ENCODE measurements at places on chromosomes 2 and 18. TPM values are rescaled to one million over a fixed set of nuclear protein-coding genes. Genes with fewer than 3 reads are reported as not detected.

DNA sequence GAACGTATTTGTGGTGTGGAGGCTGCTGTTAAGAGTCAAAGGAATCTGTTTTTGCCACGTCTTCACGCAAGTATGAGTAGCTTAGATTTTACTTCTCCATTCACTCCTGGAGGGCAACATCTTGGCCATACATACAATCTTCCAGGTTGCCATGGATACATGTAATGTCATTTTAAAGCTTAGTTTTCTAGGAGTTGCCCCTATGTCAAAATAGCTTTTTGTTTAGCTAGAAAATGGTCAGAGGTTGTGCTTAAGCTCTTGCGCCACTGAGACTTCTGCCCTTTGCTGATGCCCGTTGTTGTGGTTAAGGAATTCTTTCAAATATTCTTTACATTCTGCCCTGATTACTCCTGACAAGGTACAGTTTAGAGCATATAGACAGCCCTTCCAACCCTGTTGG, 245.4 kb upstream of the TFPI start:
- no peak for DNase-seq

DNAH6 gene
- 0.96 TPM for total RNA-seq

DNA sequence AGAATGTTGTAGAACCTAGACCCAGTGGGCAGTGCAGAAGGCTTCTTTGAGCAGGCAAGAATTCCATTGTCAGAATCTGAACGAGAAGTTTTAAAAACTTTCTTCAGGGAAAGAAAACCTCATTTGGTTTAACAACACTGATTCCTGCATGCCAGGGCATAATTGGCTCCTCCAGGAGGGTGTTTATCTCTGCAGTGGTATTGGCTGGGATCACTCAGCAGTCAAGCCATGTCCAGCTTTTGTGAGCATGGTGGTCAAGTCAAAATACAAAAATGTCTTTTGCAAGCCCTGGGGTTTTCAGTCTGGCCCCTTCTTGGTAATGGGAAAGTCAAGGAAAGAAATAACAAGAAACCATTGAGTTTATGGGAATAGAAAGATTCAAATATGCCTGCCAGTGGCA, 28.3 kb downstream of the FHOD3 start:
- DNase-seq = no peak

DSG1 gene
- 26.5 TPM for total RNA-seq

GRCh38 chr2:46849046-46849715, 66.4 kb downstream of the MCFD2 start:
- peak; percentile 35 for DNase-seq

- peak; percentile 52 for DNase-seq
Observed at GRCh38 chr2:101012706-101013181, 10.7 kb downstream of the RPL31 start.

DNA sequence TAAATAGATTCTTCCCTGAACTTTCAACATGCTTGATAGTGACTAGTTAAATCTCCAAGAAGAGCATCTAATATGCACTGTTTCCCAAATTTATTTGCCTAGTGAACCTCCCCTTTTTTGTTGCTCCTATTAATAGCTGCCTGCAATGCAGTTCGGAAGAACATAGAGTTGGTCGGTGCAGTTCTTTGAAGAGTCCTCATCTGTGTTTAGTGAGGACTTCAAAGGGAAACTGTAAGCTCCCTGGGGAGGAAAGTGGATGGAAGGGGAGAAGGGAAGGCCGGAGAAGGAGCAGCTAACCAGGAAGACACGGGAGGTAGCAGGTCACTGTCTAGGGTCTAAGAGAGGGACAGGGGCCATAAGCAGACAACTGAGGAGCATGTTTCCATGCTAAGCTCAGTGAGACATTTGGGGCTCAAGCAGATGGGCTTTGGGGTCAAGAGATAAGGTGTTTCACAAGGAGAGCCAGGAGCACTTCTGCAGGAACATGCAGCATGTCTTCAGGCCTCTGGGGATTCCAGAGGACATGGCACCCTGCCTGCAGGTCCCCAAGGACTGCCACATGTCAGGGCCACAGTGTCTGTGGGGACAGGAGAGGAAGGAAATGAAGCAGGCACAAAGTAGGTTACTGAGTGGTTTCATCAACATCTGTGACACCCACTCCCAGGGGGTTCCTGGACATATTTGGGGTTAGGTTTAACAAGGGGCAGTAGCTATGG, 48.7 kb upstream of the ANXA4 start:
- DNase-seq = no peak

DNA sequence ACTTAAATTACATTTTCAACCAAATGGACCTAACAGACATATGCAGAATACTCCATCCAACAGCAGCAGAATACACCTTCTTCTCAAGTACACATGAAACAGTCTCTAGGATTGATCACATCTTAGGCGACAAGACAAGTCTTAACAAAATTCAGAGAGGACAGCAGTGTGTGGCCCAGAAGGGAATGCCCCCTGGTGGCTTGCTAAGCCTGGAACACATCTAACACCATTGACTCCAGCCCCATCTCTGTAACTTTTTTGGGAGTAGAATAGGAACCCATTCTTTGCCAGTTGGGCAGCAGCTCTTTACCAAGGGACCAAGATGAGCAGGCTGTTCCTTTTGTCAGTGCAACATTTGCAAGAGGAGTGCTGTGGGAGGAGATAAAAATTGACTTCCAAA, 249.9 kb downstream of the PLCL1 start:
- DNase-seq = no peak

CCDC85A gene
- 8.4 TPM for total RNA-seq

GRCh38 chr2:152716805-152717227, 445 bp downstream of the PRPF40A start:
- no peak for DNase-seq

- DNase-seq = no peak
Observed at GRCh38 chr2:69131983-69132675, 119.2 kb downstream of the ANTXR1 start.

FBXO11 gene
- 62.8 TPM for total RNA-seq

DNA sequence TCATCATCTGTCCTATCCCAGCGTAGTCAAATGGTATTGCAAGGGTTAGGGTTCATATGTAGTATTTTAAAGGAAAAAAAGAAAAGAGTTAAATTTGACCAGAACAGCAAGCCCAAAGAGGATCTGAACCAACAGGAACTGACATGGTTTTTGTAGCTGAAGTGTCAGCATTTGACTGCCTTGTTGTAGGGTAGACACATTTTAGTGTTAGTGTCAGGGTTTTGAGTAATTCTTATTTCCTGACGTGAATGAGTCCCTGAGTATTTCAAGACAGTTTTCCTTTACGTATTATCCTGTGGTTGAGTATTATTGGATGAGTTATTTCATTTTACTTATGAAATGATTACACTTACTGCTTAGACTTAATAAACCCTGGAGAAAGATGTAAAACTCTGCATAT, 173.3 kb upstream of the ZEB2 start:
- DNase-seq = no peak

Data from umbilical cord (tissue), 2 donors.